Chondrocyte (in vitro differentiated cells): ENCODE measurements at places on chromosomes 6 and 20. TPM values are rescaled to one million over a fixed set of nuclear protein-coding genes. Genes with fewer than 3 reads are reported as not detected.
A peak's percentile ranks its signal among the peaks of the same experiment; 100 is the strongest.

DNA sequence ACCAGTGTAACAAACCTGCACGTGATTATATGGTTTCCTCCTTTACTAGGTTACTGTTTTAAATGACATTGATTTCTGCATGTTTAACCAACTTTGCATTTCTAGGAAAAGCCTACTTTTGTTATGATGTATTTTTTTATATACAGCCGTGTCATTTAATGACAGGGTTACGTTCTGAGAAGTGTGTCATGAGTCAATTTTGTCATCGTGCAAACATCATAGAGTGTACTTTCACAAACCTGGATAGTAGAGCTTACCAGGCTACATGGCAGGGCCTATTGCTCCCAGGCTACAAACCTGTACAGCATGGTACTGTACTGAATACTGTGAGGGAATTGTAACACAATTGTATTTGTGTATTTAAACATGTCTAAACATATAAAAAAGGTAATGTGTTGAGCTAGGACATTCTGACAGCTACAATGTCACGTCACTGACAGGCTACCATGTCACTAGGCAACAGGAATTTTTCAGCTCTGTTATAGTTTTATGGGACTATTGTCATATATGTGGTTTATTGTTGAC, 205.3 kb downstream of the PRL start:
- no peak overlapping the region for H3K27ac ChIP-seq
- peaks cover 1% of the 10 kb centered on the region for H3K36me3 ChIP-seq
- H3K4me1 ChIP-seq = no peaks in the 10 kb centered on the region
- H3K27me3 ChIP-seq = no peaks in the 10 kb centered on the region
- H3K4me3 ChIP-seq = no peak overlapping the region
- DNase-seq = no peak

DNA sequence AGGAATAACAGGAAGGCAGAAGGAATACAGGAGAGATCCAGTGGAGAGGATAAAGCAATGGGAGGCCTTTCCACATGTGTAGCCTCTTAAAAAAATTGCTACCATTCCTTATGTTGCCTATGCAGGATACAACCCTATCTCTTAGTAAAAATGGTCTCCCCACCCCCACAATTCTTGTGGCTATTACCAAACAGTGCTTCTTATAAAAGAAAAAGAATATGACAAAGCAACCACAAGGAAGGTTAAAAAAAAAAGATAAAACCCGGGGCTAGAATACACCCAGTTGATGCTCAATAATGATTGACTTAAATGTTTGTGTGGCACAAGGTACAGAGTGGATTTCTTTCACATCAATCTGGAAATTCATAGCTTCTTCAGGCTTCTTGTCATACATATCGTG, 250.9 kb downstream of the HIVEP2 start:
- H3K4me1 ChIP-seq = peaks cover 42% of the 10 kb centered on the region
- no peaks in the 10 kb centered on the region for H3K27me3 ChIP-seq
- no peak overlapping the region for H3K27ac ChIP-seq
- H3K4me3 ChIP-seq = no peak overlapping the region

DNA sequence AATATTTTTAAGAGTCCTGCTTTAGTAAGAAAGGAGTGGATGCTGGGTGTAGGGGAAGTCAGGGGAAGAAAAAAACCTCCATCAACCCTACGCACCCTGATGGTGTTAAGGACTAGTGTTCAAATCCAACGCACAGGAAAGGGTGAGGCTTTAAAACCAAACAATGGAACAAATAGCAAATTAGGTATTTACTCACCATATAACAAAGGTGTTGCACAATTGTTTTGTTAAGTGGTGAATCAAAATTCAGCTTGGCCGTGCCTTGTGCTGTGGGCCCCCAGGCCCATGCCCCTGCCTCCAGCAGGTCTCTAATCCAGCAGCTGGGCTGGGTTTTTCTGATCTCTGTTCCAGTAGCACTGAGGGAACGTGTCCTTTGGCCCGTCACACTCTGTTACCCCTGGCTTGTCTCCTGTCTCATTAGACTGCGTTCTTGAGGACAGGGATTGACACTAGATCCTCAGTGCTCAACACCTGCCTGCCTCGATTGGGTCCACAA, 11.8 kb downstream of the FAM83D start:
- peaks cover 7% of the 10 kb centered on the region for H3K4me1 ChIP-seq
- no peak overlapping the region for H3K27ac ChIP-seq
- no peaks in the 10 kb centered on the region for H3K27me3 ChIP-seq
- no peak overlapping the region for H3K4me3 ChIP-seq
- DNase-seq = no peak
- H3K36me3 ChIP-seq = peaks cover 2% of the 10 kb centered on the region

GRCh38 chr20:10324198-10324847, 105.7 kb downstream of the SNAP25 start:
- peaks cover 24% of the 10 kb centered on the region for H3K4me1 ChIP-seq
- H3K27ac ChIP-seq = no peak overlapping the region

GRCh38 chr20:22836211-22836610, 198.9 kb upstream of the SSTR4 start:
- H3K4me3 ChIP-seq = no peak overlapping the region
- peaks cover 42% of the 10 kb centered on the region for H3K4me1 ChIP-seq
- H3K27ac ChIP-seq = peak overlapping the region; percentile 66
- no peaks in the 10 kb centered on the region for H3K36me3 ChIP-seq

DNA sequence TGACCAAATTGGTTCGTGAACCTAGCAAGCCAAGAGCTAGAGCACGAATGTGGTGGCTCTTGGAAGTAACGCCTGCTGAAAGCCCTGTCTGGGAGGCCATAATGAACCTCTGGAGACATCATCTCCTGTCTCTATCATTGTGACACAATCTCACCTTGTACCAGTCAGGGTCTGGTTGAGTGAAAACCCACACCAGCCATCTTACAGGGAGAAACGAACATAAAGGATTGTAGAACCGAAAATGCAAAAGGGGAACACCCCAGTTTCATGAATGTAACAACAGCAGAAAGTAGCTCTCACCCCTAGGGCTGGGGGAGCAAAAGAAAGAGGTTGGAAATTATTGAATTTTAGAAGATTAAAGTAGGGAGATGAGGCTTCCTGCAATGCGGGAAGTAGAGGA, 50.9 kb upstream of the TAB2 start:
- peaks cover 4% of the 10 kb centered on the region for H3K27me3 ChIP-seq
- H3K27ac ChIP-seq = no peak overlapping the region
- H3K4me3 ChIP-seq = no peak overlapping the region
- DNase-seq = no peak
- no peaks in the 10 kb centered on the region for H3K36me3 ChIP-seq
- no peaks in the 10 kb centered on the region for H3K4me1 ChIP-seq

DNA sequence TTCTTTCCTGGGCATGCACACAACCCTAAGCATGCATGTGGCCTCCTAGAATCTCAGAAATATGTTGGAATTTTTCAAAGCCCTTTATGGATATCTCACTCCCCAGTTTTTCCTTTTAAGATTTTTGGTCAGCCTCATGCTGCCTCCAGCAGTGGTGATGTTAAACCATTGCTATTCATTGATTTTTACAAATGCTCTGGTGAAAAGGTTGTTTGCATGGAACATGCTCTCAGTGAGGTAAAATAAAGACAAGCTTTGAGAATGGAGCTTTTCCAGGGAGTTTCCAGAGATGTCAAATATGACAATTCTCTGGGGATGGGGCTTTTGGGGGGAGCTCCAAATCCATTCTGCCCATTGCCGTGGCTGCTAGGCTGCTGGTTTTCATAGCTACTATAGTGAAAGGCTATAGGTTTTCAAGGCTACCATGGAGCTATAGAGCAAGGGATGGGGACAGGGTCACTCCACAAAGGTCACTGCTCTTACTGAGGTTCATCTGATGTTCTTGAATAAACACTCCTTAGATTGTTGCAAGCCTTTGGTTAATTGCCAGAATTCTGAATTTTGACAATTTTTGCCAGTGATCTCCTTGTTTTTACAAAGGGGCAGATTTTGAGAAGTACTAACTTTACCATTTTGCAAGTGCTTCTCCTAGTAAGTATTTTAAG, 178.1 kb upstream of the ARG1 start:
- no peak for DNase-seq
- H3K4me1 ChIP-seq = no peaks in the 10 kb centered on the region
- no peak overlapping the region for H3K27ac ChIP-seq
- peaks cover 2% of the 10 kb centered on the region for H3K36me3 ChIP-seq

DNA sequence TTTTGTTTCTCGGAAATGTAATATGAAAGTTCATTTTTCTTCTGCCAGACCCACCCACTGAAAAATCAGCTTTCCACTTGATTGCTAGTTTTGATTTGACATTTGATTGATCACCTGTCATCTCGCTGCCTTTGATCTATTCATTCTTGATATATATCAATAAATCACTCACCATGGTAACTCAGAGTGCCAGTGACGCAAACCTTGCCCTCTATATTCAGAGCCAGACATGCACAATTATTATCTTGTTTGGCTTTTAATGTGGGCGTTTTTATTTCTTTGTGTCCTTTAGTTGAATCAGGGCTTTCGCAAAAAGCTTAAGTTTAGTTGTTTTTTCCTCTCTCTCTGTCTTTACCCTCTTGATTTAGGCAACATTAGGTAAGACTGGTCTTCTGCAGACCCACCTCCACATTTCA, 2.0 kb downstream of the TSHZ2 start:
- DNase-seq = no peak
- H3K4me1 ChIP-seq = peaks cover 19% of the 10 kb centered on the region
- H3K27ac ChIP-seq = no peak overlapping the region
- peaks cover 2% of the 10 kb centered on the region for H3K36me3 ChIP-seq
- H3K4me3 ChIP-seq = no peak overlapping the region

DNA sequence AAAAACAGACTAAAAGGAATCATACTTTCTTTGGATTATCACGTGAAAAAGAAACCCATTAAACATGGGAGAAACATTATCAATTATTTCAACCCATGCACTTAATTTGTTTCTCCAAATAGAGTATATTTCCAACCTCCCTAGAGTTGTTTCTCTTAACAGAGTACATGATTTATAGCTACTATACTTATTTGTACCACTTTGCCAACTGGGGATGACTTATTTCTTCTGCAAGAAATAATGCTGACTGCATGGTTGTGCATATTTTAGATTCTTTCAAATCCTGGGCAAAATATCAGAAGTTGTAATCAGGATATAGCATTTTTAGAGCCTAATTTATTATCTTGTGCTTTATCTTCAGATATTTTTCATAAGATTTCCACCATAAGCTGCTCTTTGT, 629.1 kb upstream of the EYS start:
- H3K27me3 ChIP-seq = no peaks in the 10 kb centered on the region
- no peak overlapping the region for H3K4me3 ChIP-seq
- no peaks in the 10 kb centered on the region for H3K36me3 ChIP-seq
- no peaks in the 10 kb centered on the region for H3K4me1 ChIP-seq
- H3K27ac ChIP-seq = no peak overlapping the region

DNA sequence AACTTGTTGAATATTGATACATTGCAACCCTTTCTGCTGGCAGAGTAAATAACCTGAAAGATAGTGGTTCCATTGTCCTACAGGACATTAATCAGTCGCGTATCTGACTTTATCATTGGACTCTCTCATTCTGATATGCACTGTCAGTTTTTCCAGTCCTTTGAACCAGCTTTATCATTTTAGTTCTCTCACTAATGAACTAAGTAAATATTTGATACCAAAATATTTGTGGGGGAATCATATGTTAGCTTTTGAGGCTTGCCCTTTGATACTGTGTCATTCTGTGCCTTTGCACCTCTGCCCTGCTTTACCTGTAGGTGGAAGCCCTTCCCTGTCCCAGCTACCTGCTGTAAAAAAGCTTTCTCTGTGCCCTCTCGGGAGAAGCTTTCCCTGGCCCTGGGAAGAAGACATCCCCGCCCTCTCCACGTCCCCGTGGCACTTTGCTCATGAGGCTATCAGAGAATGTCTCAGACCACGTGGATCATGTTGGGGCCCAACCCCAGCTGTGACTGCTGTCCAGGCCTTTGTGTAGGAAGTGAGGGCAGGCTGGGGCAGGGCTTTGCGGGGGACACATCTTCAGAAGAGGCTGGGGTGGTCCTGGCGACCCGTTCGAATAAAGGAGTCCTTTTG, 117.8 kb upstream of the NXT1 start:
- peaks cover 1% of the 10 kb centered on the region for H3K27me3 ChIP-seq
- no peak overlapping the region for H3K4me3 ChIP-seq

Gene BPIFB6
- total RNA-seq = not detected in 3 replicates

Gene SYNJ2
- 29.2 to 54.5 TPM (median 53.1 TPM) in 3 replicates for total RNA-seq

Gene IP6K3
- total RNA-seq = 6.1 to 9.0 TPM (median 6.5 TPM) in 3 replicates
